ENCODE measurements at places on chromosomes 12 and 14.

- DNase-seq = no peak
Observed at GRCh38 chr14:78254911-78255461, 84.8 kb downstream of the NRXN3 start.

DNA sequence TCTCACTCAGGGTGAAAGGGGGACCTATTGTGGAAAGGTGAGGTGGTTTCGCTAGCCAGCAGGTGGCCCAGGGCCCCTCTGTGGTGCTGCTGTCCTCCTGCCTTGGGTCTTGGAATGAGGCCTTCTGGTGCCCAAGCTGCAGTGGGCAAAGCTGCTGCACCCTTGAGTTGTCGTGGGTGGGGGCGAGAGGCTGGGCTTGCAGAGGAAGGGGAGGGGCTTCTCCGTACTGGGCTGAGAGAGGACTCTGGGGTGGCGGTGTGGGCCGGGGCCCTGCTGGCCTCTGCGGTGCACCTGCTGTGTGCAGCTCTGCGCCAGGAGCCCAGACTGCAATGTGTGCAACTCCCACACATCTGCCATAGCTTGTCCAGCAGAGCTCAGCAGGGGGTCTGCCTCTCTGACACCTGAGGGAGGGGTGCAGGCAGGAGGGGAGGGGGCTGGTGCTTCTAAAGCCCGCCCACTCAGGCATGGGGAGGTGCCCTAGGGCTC is 145.8 kb downstream of the KIF26A start:
- DNase-seq = no peak

DNA sequence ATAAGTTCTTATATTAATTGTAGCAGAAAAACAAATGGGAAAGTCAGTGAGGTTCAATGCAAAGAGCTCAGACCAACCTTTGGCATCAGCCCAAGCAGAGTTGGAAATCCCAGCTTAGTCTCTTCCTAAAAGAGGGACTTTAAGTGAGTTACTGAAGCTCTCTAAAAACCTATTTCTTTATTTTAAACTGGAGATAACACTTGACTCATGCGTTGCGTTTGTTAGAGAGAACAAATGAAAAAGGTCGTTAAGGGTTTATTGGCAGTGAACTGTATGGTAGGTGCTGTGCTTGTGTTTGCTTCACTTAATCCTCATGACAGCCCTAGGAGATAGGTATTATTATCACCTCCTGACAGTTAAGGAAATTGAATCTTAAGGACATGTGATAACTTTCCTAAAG is 396.5 kb downstream of the RAD51B start:
- no peak for DNase-seq

DNA sequence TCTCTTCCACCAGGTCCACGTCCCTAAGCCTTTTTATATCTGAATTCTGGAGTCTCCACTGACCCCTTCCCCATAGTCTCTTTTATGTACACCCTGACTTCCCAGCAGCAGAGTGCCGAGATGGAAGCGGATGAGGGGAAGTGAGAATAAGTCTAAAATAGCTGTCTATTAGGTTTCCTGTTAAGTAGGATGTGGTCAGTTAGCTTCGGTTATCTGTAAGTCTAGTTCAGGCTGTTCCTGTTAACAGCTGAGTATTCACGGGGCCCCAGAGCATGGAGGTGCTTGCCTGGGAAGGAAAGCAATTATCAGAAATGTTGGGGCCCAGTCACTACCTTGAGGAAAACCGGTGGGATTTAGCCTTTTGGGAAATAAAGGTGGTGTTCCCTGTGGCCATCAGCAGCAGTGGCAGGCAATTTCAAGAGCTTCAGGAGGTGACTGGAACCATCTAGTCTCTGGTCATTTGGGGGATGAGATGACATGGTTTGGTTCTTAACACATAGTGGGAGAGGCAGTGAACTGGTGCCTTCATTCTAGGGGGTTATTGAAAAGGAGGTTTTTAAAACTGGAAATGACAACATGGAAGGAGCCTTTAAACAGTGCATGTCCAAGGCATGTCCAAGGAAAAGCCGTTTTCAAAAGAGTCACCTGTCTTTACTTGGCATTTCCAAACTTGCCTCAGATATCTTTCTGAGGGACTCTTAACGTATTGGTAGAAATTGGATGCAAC is 21.8 kb downstream of the CHST11 start:
- DNase-seq = no peak

DNA sequence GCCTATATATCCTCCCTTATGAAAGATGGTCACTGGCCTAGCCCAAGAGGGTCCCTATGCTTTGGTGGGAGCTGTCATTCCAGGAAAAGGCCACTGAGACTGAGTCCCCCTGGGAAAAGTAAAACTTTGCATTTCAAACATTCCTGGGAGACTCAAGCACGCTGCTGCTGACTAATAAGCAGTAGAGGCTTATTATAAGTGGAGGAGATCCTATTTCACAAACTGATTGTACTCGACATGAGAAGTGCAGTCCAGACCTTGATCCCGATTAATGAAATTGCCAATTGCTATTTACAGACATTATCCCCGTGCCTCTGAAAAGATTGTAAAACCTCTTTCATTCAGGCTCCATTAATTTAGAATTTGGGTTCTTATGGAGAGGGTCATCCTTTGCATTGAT is 96.6 kb downstream of the EMP1 start:
- DNase-seq = no peak

DNA sequence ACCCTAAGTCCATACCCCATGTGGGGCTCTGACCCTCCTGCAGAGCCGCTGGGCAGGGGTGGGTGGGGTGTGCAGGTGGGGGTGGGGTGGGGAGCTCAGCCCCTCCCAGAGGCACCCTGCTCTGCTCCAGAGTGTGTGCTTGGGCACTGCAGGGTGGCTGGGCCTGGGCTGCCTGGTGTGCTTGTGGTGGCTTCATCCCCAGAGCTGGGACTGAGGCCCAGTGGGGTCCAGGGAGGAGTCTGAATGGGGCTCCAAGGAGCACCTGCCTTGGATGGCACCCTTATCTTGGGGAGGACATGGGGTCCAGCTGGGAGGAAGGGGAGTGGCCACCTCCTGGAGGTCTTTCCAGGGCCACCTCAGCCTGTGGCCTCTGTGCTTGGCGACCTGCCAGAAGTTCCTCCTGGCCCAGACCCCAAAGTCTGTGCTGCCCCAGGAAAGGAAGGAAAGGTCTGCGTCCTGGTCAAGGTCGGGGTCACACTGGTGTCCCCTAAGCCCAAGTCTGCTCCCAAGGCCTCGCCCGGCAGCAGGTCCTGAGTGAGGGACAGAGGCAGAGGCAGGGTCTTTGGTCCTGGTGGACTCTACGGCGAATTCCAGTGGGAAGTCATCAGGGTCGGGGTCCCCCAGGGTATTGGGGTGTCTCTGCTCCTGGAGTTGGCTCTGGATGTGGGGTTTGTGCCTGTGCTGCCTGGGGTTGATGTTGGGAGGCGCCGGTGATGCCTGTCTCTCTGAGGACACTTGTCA is 373.4 kb downstream of the TMEM121 start:
- no peak for DNase-seq

DNA sequence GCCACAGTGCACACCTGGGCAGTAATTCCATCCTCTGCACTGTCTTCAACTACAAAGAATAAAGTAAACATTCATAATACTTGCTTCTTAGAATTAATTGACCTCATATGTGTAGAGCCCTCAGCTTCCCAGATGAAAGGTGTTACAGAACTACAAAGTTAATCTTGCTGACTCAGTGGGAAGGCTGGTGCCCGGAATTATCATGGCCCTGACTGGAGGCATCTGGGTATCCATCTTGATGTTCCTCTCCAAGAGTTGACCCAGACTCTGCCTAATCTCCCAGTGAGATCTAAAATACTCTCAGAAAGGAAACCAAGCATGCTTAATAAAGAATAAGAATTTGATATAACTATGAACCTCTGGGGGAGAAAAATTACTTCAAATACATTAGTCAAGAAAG is 147.0 kb upstream of the ARID2 start:
- DNase-seq = no peak

DNA sequence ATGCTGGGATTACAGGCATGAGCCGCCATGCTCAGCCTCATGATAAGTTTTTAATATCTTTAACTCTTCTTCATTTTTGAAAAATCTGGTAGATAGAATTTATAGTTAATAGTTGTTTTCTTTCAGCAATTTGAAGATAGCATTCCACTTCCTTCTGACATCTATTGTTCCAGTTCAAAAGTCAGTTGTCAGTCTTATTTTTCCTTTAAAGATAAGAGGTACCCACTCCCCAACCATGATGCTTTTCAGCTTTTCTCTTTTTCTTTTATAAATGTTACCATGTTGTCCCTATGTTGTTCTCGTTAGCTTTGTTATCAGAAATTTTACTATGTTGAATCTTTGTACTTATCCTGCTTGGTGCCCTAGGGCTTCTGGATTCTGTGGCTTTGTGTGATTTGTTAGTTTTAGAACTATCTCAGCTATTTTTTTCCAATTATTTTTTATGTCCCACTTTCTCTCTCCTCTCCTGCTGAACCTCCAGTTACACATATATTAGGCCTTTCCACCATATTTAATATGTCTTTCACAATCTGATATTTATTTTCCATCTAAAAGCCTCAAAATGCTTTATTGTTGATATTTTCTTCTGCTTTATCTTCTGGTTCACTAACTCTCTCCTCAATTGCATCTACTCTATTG is 181.6 kb upstream of the FOXN3 start:
- DNase-seq = no peak

GRCh38 chr14:68583548-68584280 is 209.2 kb downstream of the ZFP36L1 start:
- DNase-seq = no peak

GRCh38 chr12:89648211-89648930 is 60.3 kb downstream of the ATP2B1 start:
- no peak for DNase-seq
